NCI-H1694 treated with DMSO at 0.1 percent for 48 hours (cell line): ENCODE measurements at places on chromosomes 3 and 15.

- peak; percentile 7 for DNase-seq
Measured at GRCh38 chr15:26698555-26698954, 74.3 kb downstream of the GABRB3 start.

- DNase-seq, result no peak
Measured at GRCh38 chr15:52111517-52112202, 915 bp downstream of the BCL2L10 start.

DNA sequence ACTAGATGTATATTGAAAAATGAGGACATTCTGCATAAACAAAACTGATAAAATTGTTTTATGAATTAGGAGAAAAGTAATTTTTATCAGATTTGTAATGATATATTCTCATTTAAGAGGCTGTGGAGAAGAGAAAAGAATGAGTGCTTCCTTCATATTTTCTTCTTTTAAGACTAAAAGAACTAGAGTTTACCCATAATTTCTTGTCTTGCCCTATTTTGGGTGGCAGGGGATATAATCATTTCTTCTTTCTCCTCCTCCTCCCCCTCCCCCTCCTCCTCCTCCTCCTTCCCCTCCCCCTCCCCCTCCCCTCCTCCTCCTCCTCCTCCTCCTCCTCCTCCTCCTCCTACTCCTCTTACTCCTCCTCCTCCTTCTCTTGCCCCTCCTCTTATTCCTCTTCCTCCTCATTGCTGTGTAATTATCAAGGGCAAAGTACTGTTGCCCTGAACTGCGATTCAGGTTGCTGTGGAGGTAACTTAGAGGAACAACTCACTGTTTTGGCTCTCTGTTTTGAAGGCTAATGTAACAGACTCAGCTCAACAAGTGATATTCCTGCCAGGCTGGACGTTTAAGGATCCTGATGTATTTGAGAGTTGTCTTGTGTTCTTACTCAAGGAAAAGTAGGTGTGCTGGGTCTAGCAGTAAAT is 555.4 kb downstream of the AGBL1 start:
- no peak for DNase-seq

DNA sequence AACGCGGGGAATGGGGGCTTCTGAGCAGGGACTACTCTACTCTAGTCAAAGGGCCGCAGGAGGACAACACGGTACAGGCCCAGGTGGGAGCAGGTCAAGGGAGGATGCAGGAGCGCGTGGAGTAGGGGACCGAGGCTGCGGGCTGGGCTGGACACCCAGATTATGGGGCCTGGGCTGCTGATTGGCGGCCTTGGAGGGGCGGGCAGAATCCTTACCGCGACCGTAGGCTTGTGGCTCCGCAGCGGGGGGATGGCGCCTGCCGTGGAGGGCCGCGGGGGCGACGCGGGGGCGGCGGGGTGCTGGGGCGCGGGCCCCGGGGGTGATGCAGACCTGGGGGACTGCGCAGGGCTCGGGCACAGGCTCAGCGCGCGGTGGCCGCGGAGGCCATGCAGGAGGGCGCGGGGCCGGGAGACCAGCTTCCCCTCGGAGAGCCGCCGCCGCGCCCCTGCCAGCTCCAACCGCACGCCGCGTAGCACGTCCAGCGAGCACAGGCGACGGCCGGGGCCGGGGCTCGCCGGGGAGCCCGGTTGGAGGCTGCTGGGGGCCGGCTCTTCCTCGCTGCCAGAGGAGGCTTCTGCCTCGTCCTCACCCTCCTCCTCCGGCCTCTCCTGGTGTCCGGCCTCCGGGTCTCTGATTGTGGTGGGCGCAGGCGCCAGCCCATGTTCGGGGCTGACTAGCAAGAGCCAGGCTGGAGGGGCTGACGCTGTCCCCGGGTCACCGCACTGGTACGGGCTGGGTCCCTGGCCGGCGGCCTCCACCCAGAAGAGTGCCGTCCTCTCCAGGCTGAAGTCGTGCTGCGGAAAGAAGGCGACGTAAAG is 12.9 kb downstream of the UBAP1L start:
- no peak for DNase-seq

DNA sequence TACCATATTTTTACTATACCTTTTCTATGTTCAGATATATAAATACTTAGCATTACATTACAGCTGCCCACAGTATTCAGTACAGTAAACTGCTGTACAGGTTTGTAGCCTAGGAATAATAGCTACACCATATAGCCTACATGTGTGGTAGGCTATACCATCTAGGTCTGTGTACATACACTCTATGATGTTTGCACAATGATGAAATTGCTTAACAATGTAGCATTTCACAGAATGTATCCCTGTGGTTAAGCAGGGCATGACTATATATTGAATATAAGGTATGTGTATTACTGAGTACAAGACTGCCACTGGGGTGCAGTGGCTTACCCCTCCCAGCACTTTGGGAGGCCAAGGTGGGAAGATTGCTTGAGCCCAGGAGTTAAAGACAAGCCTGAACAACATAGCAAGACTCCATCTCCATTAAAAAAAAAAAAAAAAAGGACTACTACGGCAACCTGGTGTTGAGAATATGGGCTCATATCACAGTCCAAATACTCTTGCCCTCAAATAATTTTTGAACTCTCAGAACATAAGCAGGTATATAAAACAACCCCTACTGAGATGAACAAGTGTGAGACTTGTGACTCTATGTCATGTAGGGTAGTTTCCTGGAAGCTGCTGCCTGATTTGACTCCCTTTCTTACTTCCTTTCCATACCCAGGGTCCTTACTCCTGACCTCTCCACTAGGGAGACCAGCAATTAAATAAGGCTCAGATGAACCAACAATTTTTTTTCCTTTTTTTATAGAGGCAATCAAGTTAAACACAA is 4.8 kb downstream of the PPP1R14D start:
- no peak for DNase-seq
